ENCODE measurements at places on chromosomes 5 and 9. TPM values are rescaled to one million over a fixed set of nuclear protein-coding genes. Genes with fewer than 3 reads are reported as not detected.

DNA sequence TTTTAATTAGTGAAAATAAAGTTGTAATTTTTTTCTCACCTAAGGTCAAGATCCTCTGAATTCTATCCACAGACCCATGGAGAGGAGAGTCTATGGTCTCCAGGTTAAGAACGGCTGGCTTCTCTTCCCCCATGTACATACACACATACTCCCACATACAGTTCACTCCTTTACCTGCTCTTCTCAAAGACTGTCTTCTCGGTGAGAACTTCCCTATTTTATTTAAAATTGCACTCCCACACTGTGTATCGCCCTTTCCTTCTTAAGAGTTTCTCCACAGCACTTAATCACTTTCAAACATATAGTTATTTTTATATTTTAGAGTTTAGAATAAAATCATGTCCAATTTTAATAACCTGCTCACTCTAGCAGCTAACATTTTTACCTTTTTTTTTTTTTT, 3.6 kb upstream of the JADE2 start:
- no peak for DNase-seq

DNA sequence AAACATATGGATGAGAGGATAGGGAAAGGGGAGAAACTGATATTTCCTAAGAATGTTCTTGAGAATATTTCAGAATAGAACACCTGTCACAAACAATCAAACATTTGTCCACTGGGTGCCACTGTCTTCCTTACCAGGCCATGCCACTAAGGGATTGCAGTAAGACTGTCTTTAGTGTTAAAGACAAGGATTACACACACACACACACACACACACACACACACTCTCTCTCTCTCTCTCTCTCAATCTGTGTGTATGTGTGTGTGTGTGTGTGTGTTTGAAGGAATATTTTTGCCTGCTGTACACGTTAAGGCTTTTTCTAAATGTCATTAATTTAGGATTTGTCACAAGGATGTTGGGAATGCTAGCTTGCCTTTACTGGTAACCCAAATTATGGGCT, 54.4 kb downstream of the CCDC192 start:
- peak; percentile 35 for DNase-seq

DNA sequence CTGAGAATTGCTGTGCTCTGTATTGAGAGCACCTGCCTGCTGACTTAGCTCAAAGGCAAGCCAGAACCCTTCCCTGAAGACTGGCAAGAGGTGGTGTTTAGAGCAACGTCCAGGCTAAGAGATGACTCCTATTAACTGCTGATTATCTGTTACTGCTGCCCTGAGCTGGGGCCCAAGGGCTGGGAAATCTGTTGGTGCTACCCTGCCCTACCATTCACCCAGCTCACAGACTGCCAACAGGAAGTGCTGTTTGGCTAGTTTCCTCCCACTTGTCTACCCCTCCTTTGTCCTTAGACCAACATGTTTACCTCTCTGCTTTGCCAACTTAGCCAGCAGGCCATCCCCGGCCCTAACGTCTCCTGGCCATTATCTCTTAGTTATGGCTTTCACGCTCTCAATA, 6.9 kb downstream of the RAB24 start:
- no peak for DNase-seq

DNA sequence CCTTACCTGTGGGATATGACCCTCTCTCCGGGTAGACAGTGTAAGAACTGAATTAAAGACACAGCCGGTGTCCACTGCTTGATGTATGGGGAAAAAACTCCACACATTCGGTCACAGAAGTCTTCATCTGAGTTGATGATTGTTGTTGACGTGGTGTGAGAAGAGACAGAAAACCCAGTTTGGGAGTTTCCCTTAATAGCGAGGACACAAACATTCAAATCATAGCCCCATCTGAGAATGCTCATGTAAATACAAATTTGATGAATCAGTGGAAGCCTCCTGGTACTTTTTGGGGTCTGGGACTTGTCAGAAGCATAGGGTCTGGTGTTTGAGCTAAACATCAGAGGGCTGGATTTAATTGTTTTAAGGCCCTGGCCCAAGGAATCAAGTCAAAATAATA, 11.0 kb downstream of the HAVCR1 start:
- no peak for DNase-seq

The GZMA gene
- total RNA-seq, result not detected

DNA sequence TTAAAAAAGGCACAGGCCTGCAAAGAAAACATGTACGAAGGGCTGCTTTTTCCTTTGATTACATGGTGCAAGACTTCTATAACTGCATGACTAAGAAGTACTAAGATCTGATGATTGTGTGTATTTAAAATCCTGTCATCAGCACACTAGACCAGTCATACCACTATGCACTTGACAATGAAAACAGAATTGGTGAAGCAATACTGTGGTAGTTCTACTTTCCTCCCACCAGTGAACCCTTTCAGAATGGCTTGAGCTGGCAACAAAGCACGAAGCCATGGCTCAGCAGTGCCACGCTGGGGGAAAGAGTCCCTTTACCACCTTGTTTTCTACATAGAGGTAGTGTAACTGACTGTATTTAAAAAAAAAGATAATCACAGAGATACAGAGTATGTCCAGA, 49.0 kb upstream of the POU5F2 start:
- DNase-seq, result no peak

The LCN15 gene
- not detected for total RNA-seq

The PURA gene
- total RNA-seq, result 30.1 TPM

The BTNL3 gene
- 10.5 TPM for total RNA-seq

DNA sequence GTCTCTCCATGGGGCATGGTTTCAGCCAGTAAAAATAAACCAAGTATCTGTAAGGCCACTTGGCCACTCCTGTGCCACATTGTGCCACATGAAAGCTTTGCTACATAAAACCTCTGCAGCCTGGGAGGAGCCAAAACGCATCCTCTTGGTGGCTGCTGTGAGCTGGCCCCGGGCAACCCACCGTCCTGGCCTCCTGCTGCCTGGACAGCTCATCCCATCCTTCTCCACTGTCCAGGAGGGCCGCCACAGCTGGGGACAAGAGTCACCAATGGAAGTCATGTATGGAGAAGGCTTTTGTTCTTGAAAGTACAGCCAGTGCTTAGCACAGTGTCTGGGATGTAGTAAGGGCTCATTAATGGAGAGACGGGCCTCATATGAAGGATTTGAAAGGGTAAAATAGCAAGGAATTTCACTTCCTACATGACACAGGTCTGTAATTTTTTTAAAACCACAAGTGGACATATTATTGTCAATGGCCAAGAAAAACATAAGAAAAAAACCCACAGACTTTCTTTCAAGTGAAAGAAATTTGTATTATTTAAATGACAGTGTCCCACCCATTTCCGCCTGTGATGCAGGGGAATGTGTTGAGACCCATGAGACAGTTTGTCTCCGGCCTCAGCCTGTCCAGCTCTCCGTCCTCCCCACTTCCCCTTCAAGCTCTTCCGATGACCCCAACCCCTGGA, 6.6 kb downstream of the PTGES start:
- no peak for DNase-seq

GRCh38 chr9:94746541-94747370, 20.3 kb downstream of the AOPEP start:
- DNase-seq, result no peak

DNA sequence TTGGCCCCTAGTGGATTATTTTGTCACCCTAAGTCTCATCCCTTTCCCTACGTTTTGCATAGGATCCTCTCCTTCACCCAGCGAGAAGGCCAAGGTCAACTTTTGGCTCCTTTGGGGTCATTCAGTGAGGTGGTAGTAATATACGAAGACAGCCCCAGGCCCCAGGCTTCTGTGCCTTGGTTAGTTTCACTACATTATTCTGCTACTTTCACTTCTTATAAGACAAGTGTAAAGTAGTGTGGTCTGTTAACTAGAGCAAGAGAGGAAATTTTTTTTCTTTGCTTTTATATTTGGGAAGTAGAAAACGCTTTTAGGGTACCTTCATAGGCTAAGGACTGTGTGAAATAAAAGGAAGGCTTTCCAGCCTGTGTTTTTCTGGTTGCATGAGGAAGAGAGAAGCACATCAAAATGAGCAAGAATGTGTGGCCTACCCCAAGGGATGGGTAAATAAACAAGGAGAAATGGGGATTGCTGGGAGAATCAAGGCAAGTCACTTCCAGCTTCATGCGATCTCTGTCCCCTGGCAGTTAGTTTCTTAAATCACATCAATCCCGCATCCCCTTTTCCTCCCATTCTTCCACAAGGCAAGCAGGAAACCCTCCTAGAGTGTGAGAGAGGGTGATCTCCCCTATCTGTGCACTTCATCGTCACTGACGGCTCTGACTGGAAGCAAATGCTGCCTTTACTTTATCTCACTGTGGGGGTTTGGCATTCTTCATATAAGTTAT, 677.0 kb upstream of the WWC1 start:
- no peak for DNase-seq

DNA sequence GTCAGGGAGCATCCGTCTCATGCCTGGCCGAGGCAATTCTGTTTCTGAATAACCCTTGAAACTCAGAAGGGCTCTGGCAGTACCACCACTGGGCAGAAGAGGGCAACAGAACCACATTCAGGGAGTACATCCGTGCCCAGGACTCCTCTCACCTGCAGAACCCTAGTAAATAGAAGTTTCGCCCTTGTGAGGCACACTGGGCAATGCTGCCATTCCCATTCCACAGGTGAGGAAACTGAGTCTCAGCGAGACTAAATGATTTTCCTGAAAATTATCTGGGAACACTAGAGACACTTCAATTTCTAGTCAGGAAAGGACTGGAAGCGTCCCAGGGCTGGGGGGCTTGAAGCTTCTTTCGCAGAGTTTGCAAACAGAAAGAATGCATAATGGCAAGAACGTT, 74.7 kb downstream of the FGF1 start:
- peak; percentile 75 for DNase-seq

DNA sequence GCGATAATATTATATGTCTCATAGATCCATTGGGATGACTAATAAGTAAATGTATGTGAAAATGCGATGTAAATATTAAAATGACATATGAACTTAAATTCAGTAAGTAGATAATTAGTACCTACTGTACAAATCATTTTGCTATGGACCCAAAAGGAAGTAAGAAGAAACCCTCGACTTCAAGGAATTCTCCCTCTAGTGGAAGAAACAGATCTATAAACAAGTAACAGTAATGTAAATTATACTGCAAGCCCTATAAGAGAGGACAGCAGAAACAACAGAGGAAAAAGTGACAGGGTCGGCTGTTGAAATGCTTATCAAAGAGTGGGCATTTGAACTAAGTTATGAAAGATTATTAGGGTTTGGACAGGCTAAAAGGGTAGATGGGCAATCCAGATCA, 320.3 kb downstream of the DMAC1 start:
- DNase-seq, result no peak

All from stomach (tissue), 19 donors.